ENCODE measurements at places on chromosomes 5 and 9.

DNA sequence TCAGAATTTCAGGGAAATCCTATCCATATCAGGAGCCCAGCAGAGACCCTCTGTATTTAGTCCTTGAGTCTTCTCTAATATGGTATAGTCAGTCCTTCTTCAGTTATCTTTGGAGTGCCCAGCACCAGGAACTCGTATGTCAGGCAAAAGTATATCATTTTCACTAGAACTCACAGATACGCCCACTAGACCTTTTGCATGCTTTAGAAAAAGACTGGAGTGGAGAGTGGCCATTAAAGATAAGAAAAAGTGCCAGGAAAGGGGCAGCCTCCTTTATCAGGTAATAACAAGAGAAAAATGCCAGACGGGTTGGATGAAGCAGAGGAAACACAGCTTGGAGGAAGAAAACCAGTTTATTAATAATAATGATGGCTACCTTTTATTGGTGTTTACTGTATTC is 63.5 kb downstream of the GPR21 start:
- DNase-seq, result no peak

GRCh38 chr9:32394381-32395049 is 10.1 kb downstream of the ACO1 start:
- no peak for DNase-seq

GRCh38 chr5:176381423-176381822 is 7.0 kb downstream of the NOP16 start:
- no peak for DNase-seq

DNA sequence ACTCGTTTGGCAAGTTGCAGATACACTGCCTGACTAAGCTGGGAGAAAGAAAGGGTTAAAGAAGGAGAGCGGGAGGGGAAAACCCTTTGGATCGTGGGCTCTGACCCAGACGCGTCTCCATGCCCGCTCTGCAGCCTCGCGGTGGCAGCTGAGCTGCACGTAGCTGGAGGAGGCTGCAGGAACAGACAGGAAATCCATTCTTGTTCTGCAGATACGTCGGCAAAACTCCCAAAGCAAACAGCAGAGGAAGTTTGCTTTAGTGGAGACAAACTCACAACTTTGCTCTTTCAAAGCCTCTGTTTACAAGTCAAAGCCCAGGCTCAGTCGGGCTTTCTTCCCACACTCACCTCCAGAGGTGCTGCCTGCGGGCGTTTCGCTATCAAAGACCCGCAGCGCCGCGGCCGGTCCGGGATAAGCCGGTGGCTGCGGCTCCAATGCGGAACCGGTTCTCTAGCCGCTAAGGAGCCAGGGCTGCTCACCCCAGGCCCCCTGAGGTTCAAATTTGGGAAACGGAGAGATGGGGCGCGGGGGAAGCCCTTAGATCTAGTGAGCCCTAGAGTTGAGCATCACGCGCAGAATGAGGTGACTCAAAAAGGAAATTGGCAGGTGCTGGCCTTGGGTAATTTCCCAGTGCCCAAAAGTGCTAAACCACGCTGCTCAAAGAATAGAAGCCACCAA is 60.7 kb downstream of the MAT2B start:
- no peak for DNase-seq

DNA sequence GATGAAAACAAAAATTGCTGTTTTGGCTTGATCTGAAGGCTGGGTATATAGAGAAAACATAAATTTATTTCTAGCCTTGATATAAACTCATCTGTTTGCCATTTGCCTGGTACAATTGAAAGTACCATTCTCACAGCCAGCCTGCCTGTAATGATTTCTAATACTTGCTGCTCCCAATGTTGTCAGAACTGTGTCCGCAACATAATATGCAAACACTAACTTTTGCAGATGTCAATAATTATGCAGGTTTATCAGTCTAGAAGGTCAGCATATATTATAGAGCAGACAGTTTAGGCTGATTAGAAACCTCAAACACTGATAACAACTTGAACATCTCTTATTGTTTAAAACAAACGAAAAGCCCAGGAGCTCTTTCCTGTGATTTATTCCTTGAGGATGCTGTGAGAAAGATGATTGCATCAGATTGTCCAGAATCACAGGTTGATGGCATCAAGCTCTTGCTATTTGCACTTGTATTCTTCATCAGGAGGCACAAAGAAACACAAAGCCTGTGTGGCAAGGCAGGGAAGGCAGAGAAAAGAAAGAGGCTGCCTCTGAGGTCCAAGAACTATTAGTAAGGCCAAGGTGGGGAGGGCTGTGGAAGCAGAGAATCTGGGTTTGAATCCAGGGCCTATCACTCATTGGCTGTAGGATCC is 21.4 kb upstream of the HMHB1 start:
- DNase-seq, result no peak

- no peak for DNase-seq
Observed at GRCh38 chr5:159951387-159951786, 35.1 kb downstream of the ADRA1B start.

DNA sequence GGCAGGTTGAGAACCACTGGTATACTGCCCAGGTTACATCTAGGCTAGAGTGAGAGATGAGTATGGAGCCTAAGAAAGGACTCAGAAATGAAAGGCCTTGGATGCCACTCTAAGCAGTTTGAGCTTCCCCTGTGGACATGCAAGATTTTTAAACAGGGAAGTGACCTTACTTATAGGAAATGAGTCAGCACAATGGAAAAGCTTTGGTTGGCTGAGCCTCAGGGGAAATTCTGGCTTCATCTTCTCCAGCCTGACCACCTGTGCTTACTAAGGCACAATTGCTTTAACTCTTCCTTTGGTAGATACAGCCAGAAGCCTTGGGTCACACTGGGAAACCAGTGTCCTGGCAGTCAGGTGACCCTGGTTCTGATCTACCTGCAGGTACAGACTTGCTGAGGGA is 380.2 kb upstream of the ZNF462 start:
- DNase-seq, result no peak

DNA sequence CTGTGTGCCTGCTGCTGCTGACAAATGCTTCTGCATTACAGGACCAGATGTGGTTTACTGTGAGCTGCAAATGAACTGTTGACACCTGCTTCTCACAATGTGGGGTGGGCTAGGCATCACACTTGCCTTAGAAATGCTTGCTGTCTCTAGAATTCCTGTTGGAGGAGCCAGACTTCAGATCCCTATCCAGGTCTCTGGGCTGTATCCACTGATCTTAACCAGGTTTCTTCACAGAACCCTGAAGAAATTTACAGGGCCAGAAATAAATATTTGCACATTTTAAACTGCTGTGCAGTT is 255.4 kb downstream of the FAM114A2 start:
- DNase-seq, result no peak

GRCh38 chr9:130110166-130110565 is 56.5 kb downstream of the GPR107 start:
- DNase-seq, result no peak

GRCh38 chr9:89524963-89525362 is 27.1 kb upstream of the SEMA4D start:
- DNase-seq, result no peak

DNA sequence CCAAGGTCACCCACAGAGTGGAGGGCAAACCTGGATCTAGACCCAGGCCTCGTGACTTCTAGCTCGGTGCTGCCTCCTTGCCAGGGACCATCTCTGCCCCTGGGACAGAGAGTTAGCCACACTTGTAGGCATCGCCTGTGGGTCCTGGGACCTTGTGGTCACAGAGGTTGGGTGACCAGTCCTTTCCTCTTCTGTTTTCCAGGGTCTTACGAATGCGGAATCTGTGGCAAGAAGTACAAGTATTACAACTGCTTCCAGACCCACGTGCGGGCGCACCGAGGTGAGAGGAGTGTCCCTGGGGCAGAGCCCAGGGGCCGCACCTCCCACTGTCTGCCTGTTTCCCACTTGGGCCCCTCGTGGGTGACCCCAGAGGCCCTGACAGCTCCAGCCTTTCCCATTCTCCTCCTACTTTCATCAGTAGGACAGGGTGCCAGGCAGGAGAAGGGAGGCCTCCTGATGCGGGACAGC is 76.3 kb downstream of the AMBP start:
- no peak for DNase-seq

DNA sequence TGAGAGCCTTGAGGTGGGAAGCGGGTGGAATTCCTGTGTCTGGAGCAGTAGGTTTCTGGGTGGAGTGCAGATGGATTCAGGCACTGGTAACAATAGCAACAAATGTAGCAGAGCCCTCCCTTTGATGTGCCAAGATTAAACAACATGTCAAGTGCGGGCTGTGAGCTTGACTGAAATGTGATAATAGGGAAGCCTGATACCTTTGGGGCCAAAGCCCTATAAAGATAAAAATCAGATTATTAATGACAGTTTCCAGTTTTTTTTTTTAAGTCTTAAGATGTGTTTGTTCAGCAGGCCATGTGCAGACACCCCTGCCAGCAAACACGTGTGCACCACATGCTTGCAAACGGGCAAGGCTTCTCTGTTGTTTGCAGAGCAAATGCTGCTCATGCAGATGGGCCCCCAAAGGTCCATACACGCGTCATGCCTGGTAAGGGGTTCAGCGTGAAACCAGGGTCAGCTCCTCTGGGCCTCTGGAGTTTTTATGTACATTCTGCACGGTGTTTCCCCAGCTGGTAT is 193.2 kb downstream of the GADD45G start:
- DNase-seq, result no peak

GRCh38 chr5:96680759-96681470 is 18.7 kb downstream of the CAST start:
- DNase-seq, result no peak

DNA sequence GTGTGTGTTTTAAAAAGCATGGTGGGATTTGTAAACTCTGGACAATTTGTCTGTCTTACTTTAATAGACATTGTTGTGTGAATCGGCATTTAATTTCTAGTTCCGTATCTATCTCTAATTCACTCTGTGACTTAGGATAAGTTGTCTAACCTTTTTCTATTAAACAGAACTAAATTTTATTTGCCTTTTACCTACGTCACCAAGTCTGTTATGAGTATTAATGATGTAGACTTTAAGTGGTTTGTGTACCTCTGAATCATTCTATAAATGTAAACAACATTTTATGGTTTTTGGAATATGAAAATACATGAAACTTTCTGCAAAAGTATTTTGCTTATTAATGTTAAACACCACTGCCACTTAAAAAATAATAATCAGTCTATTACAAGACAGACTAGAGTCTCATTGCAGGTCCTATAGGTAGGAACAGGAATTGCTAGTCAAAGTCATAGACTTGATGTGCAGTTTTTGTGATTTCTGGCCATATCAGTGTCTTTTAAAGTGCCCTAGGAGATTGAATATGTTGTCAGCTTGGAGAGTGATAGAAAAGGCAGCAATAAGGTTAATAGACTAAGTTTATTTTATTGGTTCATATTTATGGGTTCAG is 5.6 kb downstream of the RBM27 start:
- DNase-seq, result no peak

DNA sequence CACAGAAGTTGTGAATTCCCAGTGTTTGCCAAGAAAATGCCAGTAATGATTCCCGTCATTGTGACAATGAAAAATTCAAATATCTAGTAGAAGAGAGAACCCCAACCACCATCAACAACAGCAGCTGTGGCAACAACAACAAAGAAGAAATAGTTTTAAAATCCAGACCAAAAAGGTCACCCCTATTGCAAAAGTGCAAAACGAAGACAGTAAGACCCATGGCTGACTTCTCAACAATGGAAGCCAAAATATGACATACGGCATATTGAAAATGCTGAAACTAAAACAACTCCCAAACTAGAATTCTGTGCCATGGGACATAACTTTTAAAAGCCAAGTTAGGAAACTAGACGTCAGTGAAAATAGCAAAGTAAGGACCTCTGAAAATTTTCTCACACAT is 270.6 kb downstream of the IRX2 start:
- no peak for DNase-seq

GRCh38 chr5:5288201-5288600 is 134.3 kb upstream of the ICE1 start:
- DNase-seq, result peak; percentile 47

- DNase-seq, result no peak
Observed at GRCh38 chr5:80097451-80097850, 62.3 kb downstream of the THBS4 start.

GRCh38 chr9:28781481-28781880 is 1208.2 kb upstream of the C9orf72 start:
- DNase-seq, result no peak

DNA sequence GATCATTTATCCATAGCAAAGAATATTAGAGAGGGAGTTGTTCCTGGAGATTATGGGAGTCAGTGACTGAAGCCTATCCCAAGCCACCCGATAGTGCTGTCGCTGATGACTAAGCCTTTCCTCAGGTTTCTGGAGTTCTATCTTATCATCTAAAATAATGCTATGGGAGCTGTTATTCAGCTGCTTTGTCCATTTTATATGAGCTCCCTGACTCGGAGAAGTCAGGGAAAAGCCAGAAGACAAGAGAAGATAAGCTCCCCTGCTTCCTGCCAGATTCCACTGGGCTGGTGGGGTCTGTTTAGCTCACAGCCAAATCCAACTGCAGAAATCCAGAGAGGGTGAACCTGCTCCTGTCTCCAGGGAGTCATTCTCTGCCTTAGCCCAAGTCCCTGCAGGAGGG is 148.2 kb downstream of the DROSHA start:
- DNase-seq, result no peak

DNA sequence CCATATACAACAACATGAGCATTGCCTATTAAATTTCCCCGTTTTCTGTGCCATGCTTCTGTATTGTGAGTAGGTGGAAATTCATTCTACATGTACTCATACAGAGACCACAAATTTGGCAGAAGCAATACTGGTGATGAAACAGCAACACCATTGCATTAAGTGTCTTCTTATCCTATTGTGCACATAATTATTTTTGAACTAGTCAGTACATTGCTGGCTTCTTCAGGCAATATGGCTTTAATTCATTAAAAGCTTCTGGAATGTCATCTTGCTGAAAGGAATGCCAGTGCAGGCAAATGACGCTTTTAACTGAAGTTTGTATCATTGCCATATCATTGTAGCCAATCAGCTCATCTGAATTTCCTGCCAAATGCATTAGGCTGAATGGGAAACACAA is 82.6 kb downstream of the KIAA1958 start:
- no peak for DNase-seq

DNA sequence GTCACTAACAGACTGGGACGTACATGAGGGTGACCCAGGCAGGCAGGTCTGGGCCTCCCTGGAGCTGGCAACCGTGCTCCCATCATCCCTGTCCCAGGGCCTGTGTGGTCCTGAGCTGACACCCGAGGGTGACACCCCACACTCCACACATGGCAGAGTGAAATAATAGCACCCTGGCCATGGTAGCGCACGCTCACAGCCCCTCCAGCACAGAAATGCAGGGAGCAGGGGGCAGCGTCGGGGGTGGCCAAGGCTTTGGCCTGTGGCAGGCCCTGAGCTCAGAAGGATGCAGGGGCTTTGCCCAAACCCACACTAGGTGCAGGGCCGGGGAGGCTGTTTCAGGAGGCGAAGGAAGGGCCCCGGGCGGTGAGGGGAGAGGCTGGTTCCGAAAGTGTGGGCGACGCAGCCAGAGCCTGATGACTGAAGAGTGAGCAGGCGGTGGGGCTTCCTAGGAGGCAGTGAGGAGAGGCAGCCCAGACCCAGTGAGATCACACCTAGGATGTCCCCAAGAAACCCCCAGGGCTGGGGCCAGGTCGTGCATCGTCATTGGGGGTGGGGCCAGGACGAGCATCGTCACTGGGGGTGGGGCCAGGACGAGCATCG is 12.9 kb downstream of the OR2V2 start:
- no peak for DNase-seq

GRCh38 chr5:39570403-39571027 is 145.7 kb upstream of the DAB2 start:
- peak; percentile 58 for DNase-seq

- no peak for DNase-seq
Observed at GRCh38 chr5:173688703-173689102, 72.3 kb upstream of the BOD1 start.

GRCh38 chr5:88092358-88092757 is 176.3 kb downstream of the TMEM161B start:
- DNase-seq, result no peak
